ENCODE measurements at places on chromosomes 16 and 17.

DNA sequence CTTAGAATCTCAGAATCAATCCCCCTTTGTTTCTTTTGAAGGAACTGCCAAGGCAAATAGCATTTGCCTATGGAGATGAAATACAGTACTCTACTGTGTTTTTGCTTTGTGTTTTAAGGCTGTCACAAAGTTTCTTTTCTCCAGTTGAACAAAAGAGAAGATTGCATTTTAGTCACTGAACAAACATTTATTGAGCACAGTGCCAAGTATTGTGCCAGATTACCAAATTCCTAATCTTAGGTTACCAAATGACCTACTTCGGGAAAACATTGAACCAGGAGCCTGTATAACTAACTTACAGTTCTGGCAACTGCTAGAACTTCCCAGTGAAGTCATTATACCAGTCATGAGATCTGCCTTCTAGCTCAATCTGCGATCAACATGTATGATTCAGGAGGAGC is 3.0 kb upstream of the UBB start:
- DNase-seq: no peak

DNA sequence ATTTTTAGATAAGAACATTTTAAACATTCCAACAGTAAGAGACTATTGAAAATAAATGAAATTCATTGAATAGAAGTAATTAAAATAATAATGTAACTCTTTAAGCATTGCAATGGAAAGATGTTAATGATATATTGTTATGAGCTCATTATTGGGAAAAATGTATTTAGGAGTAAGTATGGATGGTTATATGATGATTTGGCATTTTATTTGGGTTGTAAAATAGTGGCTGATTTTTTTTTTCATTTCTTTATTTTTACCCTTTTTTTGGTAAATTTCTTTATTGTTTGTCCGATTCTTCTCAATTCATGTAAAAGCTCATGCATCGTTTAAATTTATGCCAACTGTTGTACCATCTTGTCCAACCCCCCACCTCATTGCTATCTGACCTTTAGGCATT is 539.9 kb downstream of the HS3ST4 start:
- no peak for DNase-seq

DNA sequence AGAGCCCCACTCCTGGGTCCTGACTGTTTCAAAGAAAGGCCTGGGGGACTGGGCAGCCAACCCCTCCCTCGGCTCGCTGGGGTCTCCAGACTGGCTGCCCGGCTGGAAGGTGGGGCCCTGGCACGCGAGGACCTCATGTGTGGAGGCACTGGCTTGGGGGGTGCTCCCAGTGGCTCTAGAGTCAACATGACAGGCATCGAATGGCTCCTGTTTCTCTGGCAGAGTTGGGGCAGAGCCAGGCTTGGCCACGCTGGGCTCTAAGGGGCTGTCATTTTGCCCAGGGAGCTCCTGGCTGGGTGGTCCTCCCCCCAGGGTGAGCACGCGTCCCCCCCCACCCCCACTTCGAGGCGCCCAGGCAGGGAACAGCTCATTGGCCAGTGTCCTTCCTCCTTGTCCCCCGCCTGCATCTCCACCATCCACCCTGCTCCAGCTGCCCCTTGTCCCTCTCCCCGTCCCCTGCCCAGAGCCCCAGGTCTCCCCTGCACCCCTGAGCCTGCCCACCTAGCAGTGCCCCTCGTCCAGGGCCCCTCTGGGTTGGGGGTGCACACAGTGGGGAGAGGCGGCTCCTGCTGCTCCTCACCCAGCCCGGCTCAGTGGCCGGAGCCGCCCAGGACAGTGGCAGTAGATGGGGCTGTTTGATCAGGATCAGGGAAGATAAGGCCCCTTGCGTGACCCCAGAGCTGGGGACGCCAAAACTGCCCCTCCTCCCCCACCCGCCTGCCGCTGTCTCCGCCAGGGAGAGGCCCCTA is 2.7 kb downstream of the GCGR start:
- no peak for DNase-seq

- no peak for DNase-seq
Measured at GRCh38 chr16:85157813-85158742, 45.8 kb upstream of the CIBAR2 start.

DNA sequence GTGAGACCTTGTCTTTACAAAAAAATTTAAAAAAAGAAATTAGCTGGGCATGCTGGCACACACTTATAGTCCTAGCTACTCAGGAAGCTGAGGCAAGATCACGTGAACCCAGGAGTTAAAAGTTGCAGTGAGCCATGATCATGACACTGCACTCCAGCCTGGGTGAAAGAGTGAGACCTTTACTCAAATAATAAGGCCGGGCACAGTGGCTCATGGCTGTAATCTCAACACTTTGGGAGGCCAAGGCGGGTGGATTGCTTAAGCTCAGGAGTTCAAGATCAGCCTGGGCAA is 11.5 kb upstream of the RIPOR1 start:
- DNase-seq: no peak

GRCh38 chr17:55416000-55416399 is 5.6 kb downstream of the MMD start:
- no peak for DNase-seq

DNA sequence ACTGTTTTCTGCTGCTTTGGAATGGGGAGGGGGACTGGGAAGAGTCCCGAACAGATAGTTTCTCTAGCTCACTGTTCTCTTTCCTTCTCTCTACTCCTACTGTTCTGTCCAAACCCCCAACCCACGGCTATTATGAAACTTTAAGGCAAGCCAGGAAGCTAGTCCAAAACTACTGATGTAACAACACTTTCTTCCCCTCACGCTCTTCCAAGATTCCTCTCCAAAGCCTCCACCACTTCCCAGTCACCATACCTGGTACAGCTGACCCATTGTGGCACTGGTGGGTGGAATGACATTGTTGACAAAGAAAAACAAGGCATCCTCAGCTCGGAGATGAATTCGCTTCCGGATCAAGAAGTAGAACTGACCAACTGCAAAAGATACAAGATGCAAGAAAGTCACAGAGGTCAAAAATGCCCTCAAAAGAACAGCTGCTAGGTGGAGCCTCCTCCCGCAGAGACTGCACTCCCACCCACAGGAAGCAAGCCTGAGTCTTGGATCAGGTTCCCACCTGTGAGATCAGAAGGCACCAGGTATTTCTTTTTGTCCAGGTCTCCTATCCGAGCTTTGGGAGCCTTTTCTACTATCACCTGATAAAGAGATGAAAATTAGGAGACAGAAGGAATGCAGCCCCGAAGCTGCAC is 1.0 kb downstream of the GABARAP start:
- DNase-seq: no peak

DNA sequence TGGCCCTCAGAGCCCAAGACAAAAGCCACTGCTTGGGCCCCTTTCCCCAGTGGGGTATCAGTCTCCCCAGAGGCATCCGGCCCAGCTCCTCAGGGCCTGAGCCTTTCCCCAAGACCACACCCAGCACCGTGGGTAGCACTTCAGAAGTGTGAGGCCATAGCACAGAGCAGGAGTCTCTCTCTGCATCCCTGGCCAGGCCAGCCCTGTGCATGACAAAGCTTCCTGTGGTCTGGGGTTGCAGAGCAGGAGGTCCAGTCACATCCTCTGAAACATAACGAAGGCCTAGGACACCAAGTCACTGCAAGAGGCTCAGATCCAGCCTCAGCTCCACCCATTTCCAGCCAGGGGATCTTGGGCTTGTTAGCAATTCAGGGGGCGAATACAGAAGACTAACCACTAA is 56.8 kb upstream of the ZNF423 start:
- DNase-seq: no peak

- no peak for DNase-seq
Measured at GRCh38 chr16:69479775-69480174, 55.4 kb downstream of the CYB5B start.

DNA sequence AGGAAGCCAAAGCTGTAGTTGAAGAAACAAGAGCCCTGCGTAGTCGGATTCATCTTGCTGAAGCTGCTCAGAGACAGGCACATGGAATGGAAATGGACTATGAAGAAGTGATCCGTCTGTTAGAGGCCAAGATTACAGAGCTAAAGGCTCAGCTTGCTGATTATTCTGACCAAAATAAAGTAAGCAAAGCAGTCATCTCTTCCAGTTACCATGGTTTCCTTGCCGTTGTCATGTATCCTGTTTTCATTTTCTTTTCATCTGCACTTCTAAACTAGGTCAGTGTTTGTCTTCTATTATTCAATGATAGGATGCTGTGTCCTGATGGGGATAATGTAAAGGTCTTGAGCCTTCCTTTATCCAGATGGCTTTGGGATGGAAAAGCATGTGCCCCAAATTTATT is 104.3 kb downstream of the STXBP4 start:
- no peak for DNase-seq

- no peak for DNase-seq
Measured at GRCh38 chr17:52536489-52536888, 378.0 kb upstream of the CA10 start.

- DNase-seq: peak; percentile 13
Measured at GRCh38 chr17:29807520-29808361, 122.3 kb downstream of the SSH2 start.

- no peak for DNase-seq
Measured at GRCh38 chr16:27720731-27721530, 171.0 kb downstream of the KATNIP start.

- DNase-seq: no peak
Measured at GRCh38 chr17:57257195-57257894, 1.0 kb downstream of the MSI2 start.

DNA sequence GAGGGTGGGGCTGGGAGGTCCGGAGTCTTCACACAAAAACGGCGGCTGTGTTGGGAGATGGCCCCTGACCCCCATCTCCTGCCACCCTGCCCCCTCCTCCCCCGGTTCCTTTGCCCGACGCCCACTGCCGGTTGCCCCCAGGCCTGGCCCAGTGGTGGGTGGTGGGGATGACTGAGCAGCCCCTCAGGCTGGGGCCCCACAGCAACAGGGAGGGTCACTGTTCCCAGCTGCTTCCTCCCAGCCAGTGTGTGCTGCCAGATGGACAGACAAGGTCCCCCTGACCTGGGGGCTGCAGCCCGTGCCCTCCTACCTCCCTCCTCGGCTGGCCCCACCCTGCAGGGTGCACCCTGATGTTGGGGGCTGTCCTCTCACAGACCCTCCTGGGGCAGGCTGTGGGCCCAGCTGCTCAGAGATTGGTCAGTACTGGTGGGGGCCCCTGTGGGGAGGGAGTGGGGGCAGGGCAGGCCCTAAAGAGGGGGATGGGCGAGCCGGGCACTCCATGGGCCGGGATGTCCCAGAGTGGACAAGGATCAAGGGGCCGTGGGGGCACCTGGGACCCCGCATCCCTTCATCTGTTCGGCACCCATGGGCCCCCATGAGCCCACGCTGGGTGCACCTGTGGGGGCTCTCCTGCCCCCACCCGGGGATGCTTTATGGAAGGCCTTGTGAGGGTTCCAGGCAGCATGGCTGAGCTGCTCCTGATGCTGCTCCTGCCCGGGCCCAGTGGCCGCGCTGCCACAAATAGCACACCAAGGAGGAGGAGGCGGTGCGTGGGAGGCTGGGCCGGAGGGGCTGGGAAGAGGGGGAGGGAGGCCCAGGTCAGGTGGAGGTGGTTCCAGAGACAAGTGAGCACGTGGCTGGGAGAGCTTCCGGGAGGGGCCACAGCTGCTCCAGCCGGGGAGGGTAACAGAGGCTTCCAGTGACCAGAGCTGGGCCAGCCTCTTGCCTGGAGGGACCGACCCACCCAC is 5.1 kb downstream of the C1QTNF8 start:
- DNase-seq: no peak

DNA sequence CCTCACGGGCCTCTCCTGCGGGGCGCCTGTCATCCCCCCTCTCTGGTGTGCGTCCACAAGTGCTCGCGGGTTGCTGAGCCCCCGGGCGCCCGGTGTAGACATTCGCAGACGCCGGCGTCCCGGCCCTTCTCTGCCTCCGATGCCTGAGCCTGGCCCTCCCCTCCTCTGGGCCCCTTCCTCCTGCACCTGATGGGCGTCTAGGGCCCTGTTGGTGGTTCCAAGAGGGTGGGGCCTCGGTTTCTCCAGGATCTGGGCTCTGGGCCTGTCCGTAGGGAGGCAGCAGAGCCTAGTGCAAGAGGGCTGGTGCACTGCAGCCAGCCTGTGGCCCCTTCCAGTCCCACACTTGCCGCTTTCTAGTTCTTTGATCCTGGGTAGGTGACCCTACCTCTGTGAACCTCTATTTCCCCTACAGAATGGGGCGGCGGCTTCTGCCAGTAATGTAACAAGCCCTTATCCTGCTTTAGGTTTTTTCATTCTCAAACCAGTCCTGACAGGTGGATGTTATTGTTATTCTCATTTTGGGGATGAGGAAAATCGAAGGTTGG is 623 bp downstream of the E4F1 start:
- no peak for DNase-seq

DNA sequence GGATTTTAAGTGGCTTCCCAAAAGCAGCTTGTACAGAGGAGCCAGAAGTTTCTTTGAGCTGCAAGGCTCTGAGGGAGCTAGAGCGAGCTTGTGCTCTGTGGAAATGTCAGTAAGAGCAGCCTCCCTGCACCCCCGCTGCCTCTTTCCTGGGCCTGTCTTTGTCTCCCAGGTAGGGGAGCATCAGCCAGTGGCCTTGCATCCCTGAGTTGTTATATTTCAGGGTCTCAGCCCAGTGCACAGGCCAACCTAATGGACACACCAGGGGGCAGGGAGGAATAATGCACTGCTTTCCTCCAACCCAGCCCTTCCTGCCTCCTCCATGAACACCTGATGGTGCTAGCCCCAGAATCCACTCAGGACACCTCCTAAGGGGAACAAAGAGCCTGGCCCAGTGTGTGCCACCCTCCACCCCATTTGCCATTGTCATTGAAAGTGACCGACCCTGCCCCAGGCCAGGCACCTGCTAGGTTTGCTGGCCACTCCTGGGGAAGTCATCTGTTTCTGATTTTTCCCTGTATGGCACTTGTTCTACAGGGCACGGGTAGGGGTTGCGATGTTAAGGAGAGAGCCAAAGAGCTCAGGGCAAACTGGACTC is 6.3 kb downstream of the TPPP3 start:
- DNase-seq: no peak

DNA sequence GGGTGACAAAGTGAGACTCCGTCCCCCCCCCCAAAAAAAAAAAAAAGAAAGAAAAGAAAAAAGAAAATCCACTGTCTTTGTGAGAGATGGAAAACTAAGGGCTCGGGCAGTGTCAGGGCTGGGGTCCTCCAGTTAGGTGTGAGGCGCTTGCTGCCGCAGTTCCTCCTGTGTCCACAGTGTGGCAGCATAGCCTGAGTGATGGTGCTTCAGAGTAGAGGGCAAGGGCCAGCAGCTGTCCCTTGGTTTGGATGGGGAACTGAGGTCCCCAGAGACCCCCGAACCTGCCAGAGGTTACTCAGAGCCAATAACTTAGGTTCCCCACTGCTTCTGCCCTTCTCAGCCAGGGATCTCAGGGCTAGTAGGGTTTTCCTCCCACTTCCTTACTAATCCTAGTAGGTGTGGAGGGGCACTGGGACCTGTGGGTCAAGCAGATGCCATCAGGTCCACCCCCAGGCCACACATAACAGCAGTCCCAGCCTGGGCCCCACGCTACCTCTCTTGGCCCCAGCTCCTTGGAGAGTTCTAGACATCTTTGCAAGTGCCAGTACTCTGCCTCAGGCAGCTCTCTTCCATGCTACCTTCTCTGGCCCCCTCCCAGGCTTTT is 7.9 kb upstream of the LLGL1 start:
- DNase-seq: peak; percentile 94
